ENCODE measurements at places on chromosomes 4 and X. TPM values are rescaled to one million over a fixed set of nuclear protein-coding genes. Genes with fewer than 3 reads are reported as not detected.

PITX2 gene
- total RNA-seq, result 1.6 TPM

S100P gene
- total RNA-seq, result 61.9 TPM

RTL3 gene
- not detected for total RNA-seq

NAP1L2 gene
- total RNA-seq, result 1.4 TPM

ASIC5 gene
- not detected for total RNA-seq

PARM1 gene
- 0.61 TPM for total RNA-seq

RRH gene
- 0.06 TPM for total RNA-seq

ITM2A gene
- not detected for total RNA-seq

NSG1 gene
- total RNA-seq, result 0.86 TPM

FREM3 gene
- not detected for total RNA-seq

WWC2 gene
- 17.0 TPM for total RNA-seq

SLC49A3 gene
- 0.29 TPM for total RNA-seq

POU4F2 gene
- total RNA-seq, result not detected

MAOB gene
- total RNA-seq, result 0.13 TPM

TDO2 gene
- total RNA-seq, result 1.0 TPM

RNF175 gene
- total RNA-seq, result not detected

RTL9 gene
- 0.07 TPM for total RNA-seq

ADGRG4 gene
- not detected for total RNA-seq

MAGEA12 gene
- 0.16 TPM for total RNA-seq

SOWAHB gene
- total RNA-seq, result not detected

AR gene
- total RNA-seq, result 4.1 TPM

LIMCH1 gene
- total RNA-seq, result 46.0 TPM

NEXMIF gene
- total RNA-seq, result 0.23 TPM

PCDH7 gene
- 0.11 TPM for total RNA-seq

TMEM271 gene
- not detected for total RNA-seq

CXorf49 gene
- total RNA-seq, result not detected

AMOT gene
- total RNA-seq, result 0.01 TPM

SPANXA1 gene
- total RNA-seq, result not detected

CPZ gene
- total RNA-seq, result 0.33 TPM

STPG2 gene
- total RNA-seq, result not detected

LRP2BP gene
- total RNA-seq, result 0.09 TPM

GRXCR1 gene
- total RNA-seq, result not detected

IL3RA gene
- total RNA-seq, result 0.10 TPM

FLNA gene
- total RNA-seq, result 1,561 TPM

ADH1C gene
- total RNA-seq, result not detected

CENPI gene
- total RNA-seq, result 8.9 TPM

CDKN2AIP gene
- 11.1 TPM for total RNA-seq

Measured in A549 treated with DMSO at 1 μM for 4 hours (cell line).